Aortic smooth muscle cell (primary cell): ENCODE measurements at places on chromosomes 4 and X. TPM values are rescaled to one million over a fixed set of nuclear protein-coding genes. Genes with fewer than 3 reads are reported as not detected.

ERVMER34-1 gene
- not detected in 2 replicates for total RNA-seq

RHOXF1 gene
- not detected in 2 replicates for total RNA-seq

GPR143 gene
- total RNA-seq, result 0.13 TPM in 1 of 2 replicates, not detected in the other

ITM2A gene
- total RNA-seq, result 0.13 and 1.4 TPM in 2 replicates

ARR3 gene
- total RNA-seq, result not detected in 2 replicates

KLF8 gene
- total RNA-seq, result 1.8 and 3.2 TPM in 2 replicates

RASSF6 gene
- 0.13 TPM in 1 of 2 replicates, not detected in the other for total RNA-seq

GDPD2 gene
- total RNA-seq, result not detected in 2 replicates

RAB33B gene
- total RNA-seq, result 13.2 and 15.4 TPM in 2 replicates

FAM156A gene
- 9.3 and 10.4 TPM in 2 replicates for total RNA-seq

CYSLTR1 gene
- total RNA-seq, result 0.26 and 1.1 TPM in 2 replicates

SAGE1 gene
- total RNA-seq, result not detected in 2 replicates

CPE gene
- total RNA-seq, result 19.4 and 73.0 TPM in 2 replicates

FTSJ1 gene
- 34.9 and 49.0 TPM in 2 replicates for total RNA-seq

APLN gene
- 3.1 and 9.2 TPM in 2 replicates for total RNA-seq

ARHGAP24 gene
- 42.5 and 53.0 TPM in 2 replicates for total RNA-seq
